Fibroblast of villous mesenchyme (primary cell): ENCODE measurements at places on chromosomes 1 and 21. TPM values are rescaled to one million over a fixed set of nuclear protein-coding genes. Genes with fewer than 3 reads are reported as not detected.
A peak's percentile ranks its signal among the peaks of the same experiment; 100 is the strongest.

The KRTAP21-2 gene
- not detected in 2 replicates for total RNA-seq

The STYXL2 gene
- not detected in 2 replicates for total RNA-seq

The RHEX gene
- not detected in 2 replicates for total RNA-seq

The OR6K3 gene
- not detected in 2 replicates for total RNA-seq

The SH2D1B gene
- total RNA-seq, result not detected in 2 replicates

The RPE65 gene
- total RNA-seq, result not detected in 2 replicates

The SOAT1 gene
- 23.8 and 37.6 TPM in 2 replicates for total RNA-seq

- DNase-seq, result peak; percentile 43
These were observed 197.2 kb downstream of the HLX start for GRCh38 chr1:221076391-221076811.

DNA sequence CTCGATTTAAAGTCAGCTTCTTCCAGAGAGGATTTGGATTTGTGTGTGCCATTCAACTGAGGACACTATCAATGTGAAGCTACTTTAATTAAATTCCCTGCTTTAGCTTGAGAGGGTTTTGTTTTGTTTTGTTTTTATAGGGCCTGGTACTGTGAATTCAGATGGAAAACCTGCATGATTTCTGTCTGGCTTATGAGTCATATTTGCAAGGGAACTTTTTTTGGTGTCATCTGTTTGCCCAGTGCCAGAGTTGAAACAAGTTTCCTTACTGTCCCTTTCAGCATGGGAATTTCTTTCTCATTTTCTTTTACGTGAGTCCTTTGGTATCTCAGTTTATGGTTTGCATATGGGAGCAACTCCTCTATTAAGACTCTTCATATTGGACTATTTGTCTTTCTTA lies 194.6 kb downstream of the GREM2 start:
- no peak for DNase-seq

- DNase-seq, result no peak
These were observed 6.4 kb downstream of the FCRL2 start for GRCh38 chr1:157770442-157771043.

DNA sequence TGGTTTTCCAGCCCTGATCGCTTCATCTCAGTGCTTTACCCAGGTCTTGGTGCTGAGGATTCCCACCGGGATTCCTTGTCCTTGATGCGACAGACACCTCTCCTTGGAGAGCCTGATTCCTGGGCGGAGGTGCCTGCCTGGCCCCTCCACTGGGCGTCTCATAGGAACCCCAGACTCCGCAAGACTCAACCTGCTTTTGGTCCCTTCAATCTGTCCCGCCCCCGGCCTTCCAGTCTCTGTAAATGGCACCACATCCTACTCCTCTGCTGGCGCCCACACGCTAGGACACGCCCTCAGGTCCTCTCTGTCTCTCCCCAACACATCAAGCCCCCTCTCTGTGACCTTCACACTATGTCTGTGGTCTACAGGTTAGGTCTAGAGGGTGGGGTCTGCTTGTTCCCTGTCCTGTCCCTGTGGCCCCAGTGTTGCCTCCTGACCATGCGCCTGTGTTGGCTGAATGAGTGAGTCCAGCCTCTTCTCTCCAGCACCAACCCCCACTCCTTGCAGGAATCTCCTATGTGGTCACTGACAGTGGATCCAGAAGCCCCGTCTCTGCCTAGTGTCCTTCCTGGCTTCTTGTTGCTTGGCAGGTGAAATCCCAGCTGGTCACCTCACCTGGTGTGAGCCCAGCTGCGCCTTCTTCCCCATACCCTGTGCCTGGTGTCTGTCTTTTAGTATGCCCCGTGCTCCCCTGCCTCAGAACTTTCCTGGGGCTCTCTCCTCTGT lies 119.7 kb upstream of the C1orf174 start:
- DNase-seq, result no peak

DNA sequence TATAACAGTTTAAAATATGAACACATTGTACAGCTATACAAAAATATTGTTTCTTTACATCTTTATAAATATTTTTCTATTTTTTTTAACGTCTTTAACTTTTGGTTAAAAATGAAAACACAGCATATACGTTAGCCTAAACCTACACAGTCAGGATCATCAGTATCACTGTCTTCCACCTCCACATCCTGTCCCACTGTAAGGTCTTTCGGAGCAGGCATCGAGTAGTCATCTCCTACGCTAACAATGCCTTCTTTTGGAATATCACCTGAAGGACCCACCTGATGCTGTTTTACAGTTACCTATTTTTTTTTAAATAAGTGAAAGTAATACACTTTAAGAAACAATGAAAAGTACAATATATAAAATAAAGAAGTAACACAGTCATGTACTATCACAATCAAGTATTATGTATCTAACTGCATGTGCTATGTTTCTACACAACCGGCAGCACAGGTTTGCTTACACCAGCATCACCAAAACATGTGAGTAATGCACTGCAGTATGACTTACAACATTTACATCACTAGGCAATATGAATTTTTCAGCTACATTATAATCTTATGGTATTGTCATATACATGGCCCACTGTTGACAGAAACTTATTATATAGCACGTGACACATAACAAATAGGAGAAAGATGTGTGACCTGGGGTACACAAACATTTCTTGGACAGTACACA lies 254.4 kb downstream of the AKT3 start:
- peak; percentile 69 for DNase-seq

GRCh38 chr1:238135708-238136664 lies 245.3 kb upstream of the ZP4 start:
- DNase-seq, result no peak

DNA sequence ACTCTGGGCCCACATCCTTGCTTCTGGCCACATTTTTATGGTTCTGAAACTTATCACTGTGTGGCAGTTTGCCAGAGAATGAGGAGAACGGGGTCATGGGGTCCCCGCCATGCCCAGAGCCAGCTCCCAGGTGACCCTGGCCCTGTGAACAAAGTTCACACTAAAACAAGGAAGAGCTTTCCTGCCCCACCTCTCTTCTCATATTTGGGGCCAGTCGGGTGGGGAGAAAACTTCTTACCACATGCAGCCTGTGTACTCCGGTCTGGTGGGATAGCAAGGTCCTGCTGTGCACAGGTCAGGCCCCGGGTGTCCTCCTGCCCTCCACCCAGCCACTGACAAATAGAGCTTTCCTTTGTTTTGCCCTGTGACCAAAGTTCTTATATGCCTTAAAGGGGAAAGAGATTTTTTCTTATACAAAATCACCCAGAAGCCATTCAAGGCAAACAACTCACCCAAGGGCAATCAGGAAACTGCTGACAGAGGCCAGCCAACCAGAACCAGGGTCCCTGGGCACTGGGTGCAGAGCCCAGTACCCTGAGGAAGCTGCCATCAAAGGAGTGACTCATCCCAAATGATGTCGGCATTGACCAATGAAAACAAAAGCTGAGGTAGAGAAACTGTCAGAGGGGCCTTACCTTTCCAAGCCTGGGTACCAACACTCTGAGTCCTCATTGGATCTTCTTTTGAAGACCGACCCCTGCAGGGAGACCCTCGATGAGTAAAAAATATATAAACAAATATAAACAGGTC lies 53.6 kb downstream of the OLIG1 start:
- DNase-seq, result no peak

DNA sequence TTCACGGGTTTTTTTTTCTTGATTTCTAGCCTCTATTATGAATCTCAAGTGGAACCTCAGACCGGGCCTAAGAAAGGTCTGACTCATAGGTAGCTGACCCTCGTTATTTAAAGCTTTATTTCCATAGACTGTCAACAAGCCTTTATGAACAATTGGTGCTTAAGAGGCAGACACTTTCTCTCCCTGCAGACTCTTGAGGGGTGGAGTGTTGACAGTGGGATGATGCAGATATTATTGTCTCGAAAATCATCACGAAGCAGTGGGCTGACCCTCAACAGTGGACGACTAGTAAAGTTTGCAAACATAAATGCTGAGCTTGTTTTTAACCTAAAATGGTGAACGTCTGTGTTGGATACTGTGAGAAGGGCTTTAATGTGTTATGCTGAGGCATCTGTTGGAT lies 1.8 kb downstream of the SFT2D2 start:
- peak; percentile 43 for DNase-seq

- DNase-seq, result no peak
These were observed 116.9 kb downstream of the TGFBR3 start for GRCh38 chr1:91768786-91769725.

- peak; percentile 35 for DNase-seq
These were observed 108.3 kb upstream of the USH2A start for GRCh38 chr1:216531263-216532239.

DNA sequence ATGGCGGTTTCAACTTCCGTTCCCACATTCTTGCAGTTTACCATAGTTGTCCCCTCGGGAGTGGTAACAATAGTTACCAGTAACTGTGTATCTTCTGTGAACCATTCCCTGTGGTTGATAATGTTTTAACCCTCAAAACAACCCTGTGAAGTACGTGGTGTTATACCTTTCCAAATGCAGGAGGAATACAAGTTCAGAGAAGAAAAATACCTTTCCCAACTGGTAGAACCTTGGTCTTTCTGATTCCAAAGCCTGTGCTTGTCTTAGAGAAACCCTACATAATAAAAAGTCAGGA lies 789 bp downstream of the BTF3L4 start:
- no peak for DNase-seq

GRCh38 chr1:25445993-25446538 lies 15.4 kb downstream of the MACO1 start:
- DNase-seq, result peak; percentile 30

DNA sequence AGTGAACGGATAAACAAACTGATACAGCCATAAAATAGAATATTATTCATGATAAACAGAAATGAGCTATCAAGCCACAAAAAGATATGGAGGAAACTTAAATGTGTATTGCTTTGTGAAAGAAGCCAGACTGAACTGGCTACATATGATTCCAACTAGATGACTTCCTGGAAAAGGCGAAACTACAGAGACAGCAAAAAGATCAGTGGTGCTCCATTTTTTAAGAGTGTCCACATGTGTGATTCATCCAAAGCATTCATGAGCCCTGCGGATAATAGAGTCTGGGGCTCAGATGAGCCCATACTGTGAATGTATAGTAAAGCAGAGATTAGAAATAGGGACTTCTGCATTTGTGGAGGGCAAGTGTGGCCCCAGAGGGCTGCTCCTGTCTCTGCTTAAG lies 7.8 kb upstream of the TMEM222 start:
- no peak for DNase-seq

DNA sequence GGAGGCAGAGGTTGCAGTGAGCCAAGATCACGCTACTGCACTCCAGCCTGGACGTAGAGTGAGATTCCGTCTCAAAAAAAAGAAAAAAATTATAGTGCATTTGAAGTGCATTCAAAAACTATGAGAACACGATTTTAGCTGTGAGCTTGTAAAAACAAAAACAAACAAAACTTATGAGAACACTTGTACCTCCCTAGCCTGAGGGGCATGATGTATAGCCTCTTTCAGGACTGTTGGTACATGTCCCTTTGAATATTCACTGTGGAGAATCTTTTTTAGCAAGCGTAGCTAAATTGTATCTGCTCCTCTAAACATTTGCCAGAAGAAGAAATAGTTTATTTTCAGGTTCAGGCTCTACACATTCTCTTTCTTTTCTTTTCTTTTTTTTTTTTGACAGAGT lies 9.5 kb upstream of the DEGS1 start:
- no peak for DNase-seq
